ENCODE measurements at places on chromosomes 4 and X. TPM values are rescaled to one million over a fixed set of nuclear protein-coding genes. Genes with fewer than 3 reads are reported as not detected.

GRCh38 chr4:152064753-152065152 is 303.9 kb upstream of the GATB start:
- no peak for DNase-seq

The AMER1 gene
- total RNA-seq = 2.5 TPM

- DNase-seq = no peak
Observed at GRCh38 chr4:67160394-67160793, 384.9 kb downstream of the CENPC start.

The PCDH18 gene
- total RNA-seq = 191 TPM

The KCTD8 gene
- not detected for total RNA-seq

- DNase-seq = no peak
Observed at GRCh38 chr4:86556791-86557415, 37.2 kb upstream of the PTPN13 start.

The SHROOM2 gene
- 6.2 TPM for total RNA-seq

GRCh38 chrX:133745349-133745748 is 240.0 kb downstream of the GPC3 start:
- DNase-seq = no peak

GRCh38 chrX:150899191-150899757 is 806 bp upstream of the CD99L2 start:
- peak; percentile 89 for DNase-seq

DNA sequence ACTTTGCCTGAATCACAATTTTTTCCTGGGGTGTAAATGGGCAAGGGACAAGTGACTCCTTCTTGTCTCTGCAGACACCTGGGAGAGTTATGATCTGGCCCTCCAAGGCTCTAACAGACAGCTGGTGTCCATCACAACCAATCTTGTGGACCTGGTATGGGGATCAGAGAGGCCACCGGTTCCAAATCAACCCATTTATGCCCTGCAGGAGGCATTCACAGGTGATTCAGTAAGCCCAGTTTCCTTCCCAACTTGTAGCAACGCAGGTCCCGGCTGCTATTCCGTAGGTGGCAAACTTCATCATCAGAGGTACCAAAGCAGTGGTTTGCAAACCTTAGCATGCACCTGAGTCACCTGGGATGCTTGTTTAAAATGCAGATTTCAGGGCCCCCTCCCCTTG is 8.8 kb downstream of the XPNPEP2 start:
- peak; percentile 59 for DNase-seq

DNA sequence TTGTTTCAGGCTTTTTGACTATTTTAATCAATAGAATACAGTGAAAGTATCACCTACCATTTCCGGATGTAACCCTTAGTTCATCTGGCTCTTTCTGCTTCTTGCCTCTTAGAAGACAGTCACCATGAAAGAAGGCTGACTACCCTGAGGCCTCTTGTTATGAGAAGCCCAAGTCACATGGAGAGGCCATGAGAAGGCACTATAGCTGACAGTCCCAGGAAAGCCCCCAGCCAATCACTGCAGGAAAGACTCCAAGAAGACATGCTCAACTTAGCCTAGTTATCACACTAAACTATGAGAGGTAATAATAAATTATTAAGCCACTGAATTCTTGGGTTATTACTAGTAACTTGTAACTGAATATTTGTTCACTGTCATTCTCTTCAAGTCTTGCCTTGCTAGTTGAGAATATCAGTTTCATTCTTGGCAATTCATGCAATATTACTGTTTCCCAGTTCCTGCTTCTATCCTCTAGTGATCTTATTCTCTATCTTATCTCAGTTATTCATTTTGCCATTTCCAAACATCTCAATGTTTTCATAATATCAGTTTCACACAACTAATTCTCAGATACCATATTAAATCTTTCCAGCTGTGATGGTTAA is 57.1 kb upstream of the GUCY1A1 start:
- DNase-seq = no peak

The ESX1 gene
- total RNA-seq = not detected

The HSFX2 gene
- 0.36 TPM for total RNA-seq

The CENPVL2 gene
- not detected for total RNA-seq

- no peak for DNase-seq
Observed at GRCh38 chr4:116180157-116180601, 905.2 kb downstream of the TRAM1L1 start.

DNA sequence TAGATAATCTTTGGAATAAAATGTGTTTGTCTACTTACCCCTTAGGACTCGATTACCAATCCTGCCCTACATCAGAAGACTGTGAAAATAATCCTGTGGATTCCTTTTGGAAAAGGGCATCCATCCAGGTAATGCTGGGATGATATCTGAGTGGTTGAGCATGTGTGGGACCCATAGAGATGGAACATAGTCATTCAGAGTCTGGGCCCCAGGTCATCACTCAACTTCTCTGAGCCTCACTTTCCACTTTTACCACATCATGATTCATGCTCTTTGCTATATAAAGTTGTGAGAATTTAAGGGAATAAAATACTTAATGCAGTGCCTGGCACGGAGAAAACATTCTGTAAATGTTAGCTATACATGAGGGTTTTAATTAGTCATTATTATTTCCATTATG is 8.9 kb downstream of the BST1 start:
- no peak for DNase-seq

The CT47A7 gene
- not detected for total RNA-seq

The SCRG1 gene
- total RNA-seq = 0.88 TPM

DNA sequence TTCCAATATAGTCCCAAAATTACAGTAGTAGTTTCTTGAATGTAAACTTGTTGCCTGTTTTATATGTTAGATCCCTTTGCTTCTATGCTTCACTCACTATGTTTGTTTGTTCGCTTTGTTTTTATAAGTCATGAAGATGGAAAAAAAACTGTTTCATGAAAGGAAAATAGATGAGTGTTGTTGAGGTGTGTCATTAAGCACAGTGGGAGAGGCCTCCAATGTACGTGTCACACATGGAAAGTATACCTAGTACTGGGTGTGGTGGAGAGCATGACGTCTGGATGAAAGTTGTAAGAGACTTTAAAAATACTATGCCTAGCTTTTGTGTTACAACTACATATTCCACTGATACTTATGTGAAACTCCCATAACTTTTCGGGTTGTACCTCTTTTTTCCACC is 28.4 kb downstream of the PLS3 start:
- DNase-seq = no peak

GRCh38 chrX:52576946-52577345 is 60.1 kb upstream of the XAGE1B start:
- no peak for DNase-seq

The ATP1B4 gene
- not detected for total RNA-seq

The PPEF1 gene
- under 0.01 TPM for total RNA-seq

GRCh38 chr4:57095245-57095644 is 14.9 kb downstream of the IGFBP7 start:
- DNase-seq = no peak

DNA sequence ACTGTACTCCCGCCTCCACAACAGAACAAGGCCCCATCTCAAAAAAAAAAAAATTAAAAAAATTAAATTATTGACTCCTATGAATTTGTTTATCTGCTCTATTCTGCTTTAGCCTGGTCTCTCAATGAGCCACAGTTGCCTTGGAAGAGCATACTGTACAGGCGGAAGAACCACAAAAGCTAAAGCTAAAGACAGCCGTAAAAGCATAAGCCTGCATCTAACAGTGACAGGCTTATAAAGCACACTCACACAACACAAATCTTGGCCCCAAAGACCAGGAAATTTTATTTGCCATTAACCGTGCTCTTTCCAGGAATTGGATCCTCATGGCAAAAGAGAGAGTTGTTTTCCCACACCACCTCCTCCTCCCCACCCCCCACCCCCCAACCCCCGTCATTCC is 53.5 kb upstream of the KLF3 start:
- no peak for DNase-seq

The SLC9B1 gene
- 0.29 TPM for total RNA-seq

- no peak for DNase-seq
Observed at GRCh38 chr4:5544762-5545161, 163.6 kb downstream of the EVC2 start.

The OPHN1 gene
- 7.4 TPM for total RNA-seq

DNA sequence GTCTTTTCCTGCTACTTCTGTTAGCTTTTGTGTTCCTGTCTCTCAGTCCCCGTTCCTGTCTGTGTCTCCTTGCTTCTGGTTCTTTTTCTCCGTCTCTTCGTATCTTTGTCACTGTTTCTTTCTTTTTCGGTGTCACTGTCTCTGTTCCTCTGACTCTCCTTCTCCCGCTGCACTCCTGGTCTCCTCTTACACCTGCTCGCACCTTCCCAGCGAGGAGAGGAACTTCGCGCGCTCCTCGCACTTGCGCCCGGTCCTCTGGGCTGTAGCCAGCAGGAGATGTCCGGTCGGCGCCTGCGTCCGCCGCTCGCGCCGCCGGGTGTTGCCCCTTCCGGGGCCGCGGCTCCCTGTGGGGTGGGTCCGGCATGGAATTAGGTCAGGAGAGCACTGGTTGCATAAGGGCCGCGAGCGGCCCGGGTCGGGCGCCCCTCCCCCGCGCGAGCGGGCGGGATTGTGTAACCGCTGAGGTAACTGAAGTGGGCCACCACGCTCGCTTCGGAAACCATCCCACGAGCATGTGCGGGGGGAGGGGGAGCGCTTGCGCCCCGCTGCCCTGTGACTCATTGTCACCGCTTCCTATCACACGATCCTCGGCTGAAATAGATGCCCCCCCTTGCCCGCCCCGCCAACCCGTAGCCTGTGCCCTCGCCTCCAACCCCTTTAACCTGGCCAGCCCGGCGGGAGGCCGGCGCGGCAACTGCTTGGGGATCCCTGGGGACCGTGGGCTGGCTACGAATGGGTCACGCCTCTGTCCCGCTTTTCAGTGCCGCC is 1.6 kb downstream of the LONRF3 start:
- peak; percentile 78 for DNase-seq

The TEX13D gene
- not detected for total RNA-seq

- DNase-seq = no peak
Observed at GRCh38 chrX:74506317-74507115, 85.2 kb downstream of the SLC16A2 start.
